ENCODE measurements at places on chromosomes 5 and 9.
A peak's percentile ranks its signal among the peaks of the same experiment; 100 is the strongest.

DNA sequence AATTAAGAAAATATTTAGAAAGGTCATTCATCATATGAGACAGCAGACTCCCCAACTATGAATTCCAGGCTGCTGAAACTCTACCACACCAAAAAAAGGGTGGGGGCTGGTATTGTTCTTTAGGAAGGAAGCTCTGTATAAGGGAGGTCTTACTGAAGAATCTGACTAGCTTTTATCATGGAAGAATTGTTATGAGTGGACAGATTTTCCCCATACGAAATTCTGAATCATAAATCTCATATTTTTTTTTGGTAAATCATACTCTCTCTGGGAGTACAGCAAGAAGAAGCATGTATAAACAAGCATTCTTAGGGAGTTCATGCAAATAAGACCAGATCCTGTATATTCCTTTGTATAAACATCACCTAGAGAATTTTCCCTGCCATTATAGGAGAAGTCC is 220.0 kb downstream of the SLC12A2 start:
- no peak for DNase-seq

- DNase-seq: peak; percentile 66
These were observed 7.6 kb upstream of the BARX1 start for GRCh38 chr9:93962561-93963440.

DNA sequence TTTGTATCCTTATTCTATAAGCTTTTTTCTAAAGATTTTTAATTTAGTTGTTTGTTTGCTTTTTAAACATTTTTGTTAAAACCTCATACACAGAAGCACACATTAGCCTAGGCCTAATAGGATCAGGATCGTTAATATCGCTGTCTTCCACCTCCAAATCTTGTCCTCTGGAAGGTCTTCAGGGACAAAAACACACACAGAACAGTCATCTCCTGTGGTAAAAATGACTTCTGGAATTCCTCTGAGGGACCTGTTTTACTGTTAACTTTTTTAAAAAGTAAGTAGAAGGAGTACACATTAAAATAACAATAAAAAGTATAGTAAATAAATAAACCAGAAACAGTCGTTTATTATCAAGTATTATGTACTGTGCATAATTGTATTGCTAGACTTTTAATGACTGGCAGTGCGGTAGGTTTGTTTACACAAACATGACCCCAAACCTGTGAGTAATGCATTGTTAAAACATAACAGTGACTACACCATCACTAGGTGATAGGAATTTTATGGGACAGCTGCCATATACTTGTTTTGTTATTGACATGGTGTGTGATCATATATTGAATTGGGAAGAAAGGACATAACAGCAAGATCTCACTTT is 109.6 kb downstream of the ZCCHC7 start:
- DNase-seq: no peak

DNA sequence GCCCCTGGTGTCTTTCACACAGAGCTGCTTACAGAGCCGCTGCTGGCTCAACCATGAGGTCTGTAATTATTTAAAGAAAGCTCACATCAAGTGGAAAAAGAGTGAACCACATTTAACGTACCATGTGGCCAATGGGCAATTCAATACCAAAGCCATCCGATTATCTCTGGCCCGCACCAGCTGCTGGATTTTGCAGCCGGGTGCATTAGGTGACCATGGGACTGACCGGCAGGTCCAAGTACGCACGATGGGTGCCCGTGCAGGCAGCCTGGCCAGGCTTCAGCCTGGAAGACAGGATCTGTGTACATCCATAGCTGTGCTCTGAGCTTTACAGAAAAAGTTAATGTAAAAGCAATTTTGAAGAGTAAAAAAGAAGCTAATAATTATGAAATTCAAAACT is 20.5 kb downstream of the PPARGC1B start:
- DNase-seq: no peak

DNA sequence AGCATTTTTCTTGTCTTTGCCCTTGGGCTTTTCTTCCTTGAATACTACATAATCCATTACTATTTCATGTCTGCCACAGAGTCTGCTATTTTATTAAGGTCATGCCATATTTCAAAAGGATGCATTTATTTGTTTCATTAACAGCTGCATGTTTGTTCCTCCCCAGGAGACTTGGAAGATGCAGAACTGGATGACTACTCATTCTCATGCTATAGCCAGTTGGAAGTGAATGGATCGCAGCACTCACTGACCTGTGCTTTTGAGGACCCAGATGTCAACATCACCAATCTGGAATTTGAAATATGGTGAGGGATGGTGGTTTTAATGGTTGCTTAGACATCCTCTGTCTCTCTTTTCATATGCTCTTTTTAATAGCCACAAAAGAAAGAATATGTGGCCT is 4.0 kb downstream of the IL7R start:
- DNase-seq: no peak

- no peak for DNase-seq
These were observed 67.3 kb downstream of the POU5F2 start for GRCh38 chr5:93674138-93674537.

- no peak for DNase-seq
These were observed 553.2 kb downstream of the MAT2B start for GRCh38 chr5:164058621-164059020.

DNA sequence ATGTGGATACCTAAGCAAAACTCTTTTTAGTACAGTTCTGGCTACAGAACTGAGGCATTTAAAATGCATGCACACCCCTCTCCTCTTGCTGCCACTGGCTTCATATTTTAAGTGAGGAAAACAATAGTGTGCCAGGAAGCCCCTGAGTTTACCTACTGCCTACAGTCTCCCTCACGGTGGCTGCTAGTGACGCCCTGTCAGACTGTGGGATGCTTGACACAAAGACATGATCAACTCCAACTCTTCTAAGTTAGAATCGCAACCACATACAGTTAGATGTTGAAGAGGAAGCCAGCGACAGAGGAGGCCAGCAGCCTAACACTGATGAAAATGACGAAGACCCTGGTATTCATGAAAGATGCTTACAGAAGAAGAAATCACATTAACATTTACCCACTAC is 1.3 kb downstream of the SEC16A start:
- no peak for DNase-seq

DNA sequence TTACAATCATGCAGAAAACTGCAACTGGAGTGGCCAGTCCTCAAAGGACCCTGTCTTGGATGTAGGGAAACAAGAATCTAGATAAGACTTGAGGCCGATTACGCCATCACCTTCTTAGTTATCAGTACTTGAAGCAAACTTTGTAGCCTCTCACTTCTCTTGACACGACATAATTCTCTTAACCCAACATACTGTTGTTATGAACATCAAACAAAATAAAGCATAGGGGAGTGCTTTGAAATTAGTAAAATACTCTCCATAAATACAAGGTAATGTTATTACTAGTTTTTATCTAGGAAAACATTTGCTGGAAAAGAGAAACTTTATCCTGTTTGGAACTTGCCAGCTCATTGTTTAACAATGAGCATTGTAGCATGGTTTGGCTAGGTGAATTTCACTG is 574.9 kb upstream of the DMAC1 start:
- DNase-seq: no peak

GRCh38 chr9:119689879-119690278 is 320.6 kb upstream of the BRINP1 start:
- no peak for DNase-seq

GRCh38 chr5:151651997-151652645 is 34.6 kb downstream of the SPARC start:
- DNase-seq: peak; percentile 62

GRCh38 chr5:60162441-60162840 is 268.9 kb upstream of the PDE4D start:
- DNase-seq: no peak

DNA sequence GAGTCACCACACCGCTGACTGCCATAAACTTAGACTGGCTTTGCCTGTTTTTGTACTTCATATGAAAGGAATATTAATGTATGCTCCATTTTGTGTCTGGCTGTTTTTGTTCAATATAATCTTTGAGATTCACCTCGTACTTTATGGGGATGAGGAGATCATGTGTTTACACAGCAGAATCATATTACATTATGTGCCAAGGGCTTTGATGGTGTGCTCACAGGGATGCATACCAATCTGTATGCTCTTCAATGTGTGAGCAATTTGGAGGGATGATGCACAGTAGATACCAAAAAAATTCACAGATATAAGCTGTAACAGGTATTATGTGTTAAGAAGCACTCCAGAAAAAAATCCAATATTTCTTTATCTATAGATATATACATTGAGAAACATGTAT is 113.7 kb downstream of the GABRB2 start:
- DNase-seq: no peak

- DNase-seq: no peak
These were observed 2.4 kb upstream of the SMC2 start for GRCh38 chr9:104091708-104092107.

- no peak for DNase-seq
These were observed 29.0 kb downstream of the COL15A1 start for GRCh38 chr9:98972716-98973115.

GRCh38 chr9:86488794-86489193 is 134.6 kb upstream of the TUT7 start:
- DNase-seq: no peak

- DNase-seq: no peak
These were observed 13.1 kb downstream of the ZNF608 start for GRCh38 chr5:124733329-124733650.

GRCh38 chr5:151345187-151345807 is 2.1 kb downstream of the SLC36A2 start:
- no peak for DNase-seq

GRCh38 chr9:2623288-2624050 is 1.9 kb downstream of the VLDLR start:
- DNase-seq: no peak

DNA sequence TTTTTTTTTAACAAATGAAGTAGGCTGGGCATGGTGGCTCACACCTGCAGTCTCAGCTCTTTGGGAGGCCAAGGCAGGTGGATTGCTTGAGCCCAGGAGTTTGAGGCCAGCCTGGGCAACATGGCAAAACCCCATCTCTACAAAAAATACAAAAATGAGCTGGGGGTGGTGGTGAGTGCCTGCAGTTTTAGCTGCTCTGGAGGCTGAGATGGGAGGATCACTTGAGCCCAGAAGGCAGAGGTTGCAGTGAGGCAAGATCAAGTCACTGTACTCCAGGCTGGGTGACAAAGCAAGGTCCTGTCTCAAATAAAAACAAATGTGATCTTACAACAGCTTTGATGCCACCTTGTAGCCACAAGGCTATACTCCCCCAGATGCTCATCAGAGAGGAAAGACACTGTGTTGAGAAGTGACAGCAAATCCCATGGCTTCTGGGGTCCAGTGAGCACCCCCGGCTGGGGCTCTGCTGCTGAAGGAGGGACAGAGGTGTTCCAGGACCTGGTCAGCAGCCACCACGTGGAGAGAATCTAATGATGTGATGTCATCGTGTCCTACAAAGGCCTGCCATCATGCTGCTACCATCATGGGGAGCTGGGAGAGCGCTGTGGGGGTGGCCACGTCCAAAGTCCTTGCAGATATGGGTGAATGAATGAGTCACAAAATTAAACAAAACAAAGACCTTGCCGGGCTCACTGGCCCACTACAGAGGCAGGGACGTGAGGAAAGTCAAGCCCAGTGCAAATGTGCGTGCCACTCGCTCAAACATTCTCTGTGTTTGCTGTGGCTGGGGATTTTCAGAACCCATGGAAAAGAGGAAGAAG is 60.7 kb downstream of the PRRT1B start:
- no peak for DNase-seq

DNA sequence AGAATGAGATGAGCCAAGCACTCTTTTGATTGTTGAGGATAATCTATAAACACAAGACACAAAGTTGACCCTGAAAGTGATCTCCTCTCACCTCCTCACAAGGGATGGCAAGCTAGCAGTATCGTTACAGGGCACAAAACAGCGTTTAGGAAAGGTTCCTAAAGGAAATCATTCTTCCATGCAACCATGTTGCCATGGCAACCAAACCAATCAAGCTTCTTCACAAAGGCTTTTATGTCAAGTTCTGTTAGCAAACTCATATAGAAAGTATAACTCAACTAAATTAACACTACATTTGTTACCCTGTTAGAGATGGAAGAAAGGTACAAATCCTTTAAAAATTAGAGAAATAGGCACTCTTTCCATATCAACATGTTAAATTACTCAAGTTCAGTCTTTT is 1016.8 kb upstream of the DMAC1 start:
- DNase-seq: no peak

GRCh38 chr9:99820685-99821395 is 845 bp upstream of the NR4A3 start:
- peak; percentile 51 for DNase-seq
